Activated B cell treated with CpG ODN at 0.5 μM for 24 hours (primary cell): ENCODE measurements at places on chromosomes 3 and 15.

DNA sequence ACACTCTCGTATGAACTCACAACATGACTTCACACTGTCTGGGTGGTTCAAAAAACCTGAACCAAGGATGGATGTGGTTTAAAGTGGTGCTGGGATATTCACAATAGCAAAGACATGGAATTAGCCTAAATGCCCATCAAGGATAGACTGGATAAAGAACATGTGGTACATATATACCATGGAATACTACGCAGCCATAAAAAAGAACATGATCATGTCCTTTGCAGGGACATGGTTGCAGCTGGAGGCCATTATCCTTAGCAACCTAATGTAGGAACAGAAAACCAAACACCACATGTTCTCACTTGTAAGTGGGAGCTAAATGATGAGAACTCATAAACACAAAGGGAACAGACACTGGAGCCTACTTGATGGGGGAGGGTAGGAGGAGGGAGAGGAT is 3.3 kb upstream of the PRSS50 start:
- DNase-seq, result no peak

DNA sequence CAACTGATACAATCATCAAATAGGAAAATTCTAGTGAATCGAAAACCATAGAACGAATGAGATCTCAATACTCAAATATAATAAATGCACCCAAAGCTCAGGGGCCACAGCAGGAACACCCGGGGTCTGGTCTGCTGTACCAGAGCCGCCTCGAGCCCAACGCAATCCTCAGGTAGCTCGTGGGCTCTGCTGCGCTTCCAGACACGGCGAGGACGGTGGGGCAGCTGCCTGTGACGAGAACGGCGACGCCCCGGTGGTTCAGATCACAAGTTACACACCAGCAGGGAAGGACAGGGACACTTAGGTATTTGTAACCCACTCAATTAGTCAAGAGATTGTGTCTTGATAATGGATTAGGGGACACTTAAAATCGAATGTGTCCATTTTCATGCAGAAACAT is 54.6 kb downstream of the NIPA2 start:
- no peak for DNase-seq

DNA sequence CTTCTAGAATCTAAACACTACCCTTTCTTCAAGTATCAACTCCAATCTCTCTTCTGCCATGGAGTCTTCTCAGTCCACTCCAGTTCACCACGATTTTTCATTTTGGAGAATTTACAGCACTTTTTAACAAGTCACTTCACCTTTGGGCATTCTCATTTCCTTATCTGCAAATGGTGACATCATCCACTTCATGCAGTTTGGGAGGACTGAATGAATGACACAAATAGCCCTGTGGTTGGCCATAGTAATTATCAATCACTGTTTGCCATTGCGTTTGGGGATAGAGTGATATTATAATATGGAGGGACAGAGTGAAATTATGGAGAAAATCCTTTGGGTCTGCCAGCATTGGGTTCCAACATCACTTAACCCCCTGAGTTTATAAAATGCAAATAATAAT is 38.0 kb upstream of the TM4SF1 start:
- DNase-seq, result no peak

DNA sequence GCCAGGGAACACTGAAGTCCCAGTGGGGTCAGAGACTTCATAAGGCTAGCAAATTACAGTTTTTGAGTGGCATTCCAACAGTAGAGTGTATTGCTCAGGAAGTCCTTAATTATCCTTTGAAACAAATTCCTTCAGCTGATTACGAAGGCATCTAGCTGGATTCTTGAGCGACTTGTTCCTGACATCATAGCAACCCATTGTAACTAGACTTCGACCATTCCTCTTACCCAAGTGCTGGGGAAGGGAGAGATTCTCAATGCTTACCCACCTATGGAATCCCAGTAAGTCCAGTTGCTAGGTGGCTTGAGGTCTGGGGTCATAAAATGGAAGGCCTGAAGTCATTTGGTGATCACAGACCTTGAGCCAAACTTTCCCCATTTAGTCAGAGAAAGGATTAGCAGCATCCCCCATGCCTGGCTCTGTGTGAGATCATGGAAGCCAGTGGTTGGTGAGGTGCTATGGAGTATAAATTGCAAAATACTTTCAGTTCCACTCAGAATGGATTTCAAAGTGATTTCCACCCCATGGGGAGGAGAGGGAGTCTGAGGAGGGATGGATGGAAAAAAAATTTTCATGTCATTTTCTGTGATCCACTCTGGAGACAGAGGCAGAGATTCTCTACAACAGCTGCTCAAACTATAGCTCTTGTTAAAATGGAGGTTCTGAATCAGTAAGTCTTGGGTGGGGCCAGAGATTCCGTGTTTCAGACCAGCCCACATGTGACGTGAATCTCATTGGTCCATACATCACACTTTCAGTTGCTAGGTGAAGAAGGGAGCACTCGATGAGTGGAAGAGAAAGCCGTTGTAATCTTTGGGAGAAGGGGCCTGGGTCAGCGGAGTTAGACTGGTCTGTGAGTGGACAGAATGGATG is 45.7 kb downstream of the CD86 start:
- DNase-seq, result no peak
